Large intestine (tissue), 12 donors: ENCODE measurements at places on chromosomes 1 and 21. TPM values are rescaled to one million over a fixed set of nuclear protein-coding genes. Genes with fewer than 3 reads are reported as not detected.

- DNase-seq: no peak
These were observed 21.4 kb downstream of the IGFN1 start for GRCh38 chr1:201212056-201212455.

DNA sequence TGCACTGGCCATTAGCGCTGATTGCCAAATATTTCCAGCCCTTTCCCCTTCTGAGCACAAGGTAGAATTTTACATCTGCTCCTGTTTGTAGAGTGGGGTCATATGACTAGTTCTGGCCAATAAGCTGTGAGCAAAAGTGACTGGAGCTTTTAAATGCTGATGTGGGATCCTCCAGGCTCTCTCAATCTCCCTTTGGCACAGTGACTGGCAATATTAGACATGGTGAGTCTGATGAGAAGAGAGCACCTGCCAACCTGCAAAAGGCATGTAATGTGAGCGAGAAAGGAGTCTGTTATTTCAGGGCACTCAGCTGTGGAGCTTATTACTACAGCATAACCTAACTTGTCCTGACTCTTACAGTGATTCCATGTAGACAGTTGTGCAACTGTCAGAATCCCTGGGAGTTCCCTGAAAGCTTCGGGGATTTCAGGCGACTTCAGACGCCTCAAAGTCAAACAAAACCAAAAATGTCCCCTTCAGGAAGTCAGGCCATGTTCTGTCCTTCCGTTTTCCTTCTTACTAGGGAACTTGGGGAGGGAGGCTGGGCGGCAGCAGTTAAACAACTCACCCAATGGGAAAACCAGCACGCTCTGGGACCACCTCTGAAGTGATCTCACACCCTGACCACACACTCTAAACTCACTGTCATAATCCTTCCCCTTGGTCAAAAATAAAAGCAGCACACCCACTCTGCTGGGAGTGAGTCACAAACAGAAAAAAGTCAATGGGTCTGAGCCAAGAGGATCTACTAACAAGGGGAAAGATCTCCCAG is 3.6 kb upstream of the RASSF5 start:
- DNase-seq: peak; percentile 22

DNA sequence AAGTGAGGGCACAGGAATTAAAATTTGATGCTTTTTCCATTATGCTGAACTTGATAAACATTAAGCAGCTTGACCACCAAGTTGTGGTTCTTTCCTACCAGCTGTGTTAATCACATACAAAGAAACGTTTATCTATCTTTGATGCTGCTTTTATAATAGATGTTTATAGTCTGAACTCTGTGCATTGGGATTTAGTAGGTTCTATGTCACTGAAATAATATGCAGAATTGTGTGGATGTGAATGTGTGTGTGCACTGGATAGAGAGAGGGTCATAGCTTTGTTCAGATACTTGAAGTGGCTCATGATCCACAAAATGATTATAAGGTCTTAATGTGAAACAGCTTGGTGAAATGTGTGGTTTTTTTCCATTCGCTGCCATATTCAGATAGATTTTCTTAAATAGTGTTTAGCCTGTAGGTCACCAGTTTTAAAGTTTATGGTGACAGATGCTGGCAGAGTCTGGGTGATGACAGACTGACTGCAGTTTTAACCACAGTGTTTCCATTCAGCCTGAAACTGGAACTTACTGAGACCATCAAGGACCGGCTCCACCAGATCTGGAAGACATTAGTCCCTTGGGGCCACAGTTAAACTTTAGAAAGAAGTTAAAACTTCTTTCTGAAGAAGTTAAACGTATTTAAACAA is 10.2 kb downstream of the DDI2 start:
- DNase-seq: no peak

- no peak for DNase-seq
These were observed 32.3 kb downstream of the LRRC8B start for GRCh38 chr1:89556726-89557444.

DNA sequence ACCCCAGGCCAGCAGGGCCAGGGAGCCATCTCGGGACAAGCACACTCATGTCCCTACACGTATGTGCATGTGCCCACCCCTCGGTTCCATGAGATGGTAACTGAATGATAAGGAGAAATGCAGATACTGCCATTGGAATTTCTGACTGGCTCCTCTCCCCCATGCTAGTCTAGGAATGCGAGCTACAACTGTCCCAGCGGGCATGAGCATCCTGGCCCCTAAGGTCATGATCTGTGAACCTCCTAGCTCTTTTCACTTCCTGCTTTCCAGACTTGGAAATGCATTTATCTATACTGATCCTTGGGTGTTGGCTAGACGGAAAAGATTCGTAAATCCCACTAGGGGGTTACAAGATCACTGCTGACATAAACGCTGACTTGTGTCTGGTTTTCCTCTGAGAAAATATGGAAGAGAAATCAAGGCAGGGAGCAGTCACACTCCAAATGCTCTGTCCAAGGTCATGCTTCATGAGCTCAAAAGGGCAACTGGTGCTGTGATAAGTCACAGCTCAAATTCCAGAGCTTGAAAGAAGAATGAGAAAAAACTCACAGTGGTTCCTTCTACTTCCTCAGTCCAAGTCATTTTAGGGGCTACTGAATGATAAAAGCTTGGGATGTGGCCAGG is 49.8 kb downstream of the SLC45A1 start:
- DNase-seq: peak; percentile 58

GRCh38 chr1:180117764-180118116 is 36.9 kb upstream of the QSOX1 start:
- DNase-seq: no peak

- no peak for DNase-seq
These were observed 43.1 kb downstream of the AGPAT3 start for GRCh38 chr21:43908167-43908566.

GRCh38 chr1:182601416-182601786 is 2.8 kb downstream of the RGS16 start:
- DNase-seq: peak; percentile 52

GRCh38 chr1:221874285-221875003 is 132.6 kb upstream of the DUSP10 start:
- no peak for DNase-seq

GRCh38 chr21:35922618-35923017 is 137.7 kb downstream of the SETD4 start:
- peak; percentile 20 for DNase-seq

DNA sequence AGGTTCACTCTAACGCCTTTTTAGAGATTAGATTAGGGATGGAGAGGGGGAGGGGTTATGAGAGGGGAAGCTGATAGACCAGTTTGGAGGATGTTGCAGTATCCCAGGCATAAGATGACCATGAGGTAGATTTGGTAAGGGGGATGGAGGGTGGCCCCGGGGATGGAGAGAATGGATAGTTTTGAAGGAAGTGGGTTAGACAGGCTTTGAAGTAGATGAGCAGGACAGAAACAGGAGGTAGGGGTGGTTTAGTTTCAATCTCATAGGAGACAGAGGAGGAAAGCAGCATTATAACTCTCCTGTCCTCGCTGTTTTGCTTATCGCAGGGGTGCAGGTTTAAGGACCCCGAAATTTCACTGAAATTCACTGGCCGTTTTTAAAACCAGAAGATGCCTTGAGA is 11.8 kb downstream of the UBIAD1 start:
- DNase-seq: no peak

DNA sequence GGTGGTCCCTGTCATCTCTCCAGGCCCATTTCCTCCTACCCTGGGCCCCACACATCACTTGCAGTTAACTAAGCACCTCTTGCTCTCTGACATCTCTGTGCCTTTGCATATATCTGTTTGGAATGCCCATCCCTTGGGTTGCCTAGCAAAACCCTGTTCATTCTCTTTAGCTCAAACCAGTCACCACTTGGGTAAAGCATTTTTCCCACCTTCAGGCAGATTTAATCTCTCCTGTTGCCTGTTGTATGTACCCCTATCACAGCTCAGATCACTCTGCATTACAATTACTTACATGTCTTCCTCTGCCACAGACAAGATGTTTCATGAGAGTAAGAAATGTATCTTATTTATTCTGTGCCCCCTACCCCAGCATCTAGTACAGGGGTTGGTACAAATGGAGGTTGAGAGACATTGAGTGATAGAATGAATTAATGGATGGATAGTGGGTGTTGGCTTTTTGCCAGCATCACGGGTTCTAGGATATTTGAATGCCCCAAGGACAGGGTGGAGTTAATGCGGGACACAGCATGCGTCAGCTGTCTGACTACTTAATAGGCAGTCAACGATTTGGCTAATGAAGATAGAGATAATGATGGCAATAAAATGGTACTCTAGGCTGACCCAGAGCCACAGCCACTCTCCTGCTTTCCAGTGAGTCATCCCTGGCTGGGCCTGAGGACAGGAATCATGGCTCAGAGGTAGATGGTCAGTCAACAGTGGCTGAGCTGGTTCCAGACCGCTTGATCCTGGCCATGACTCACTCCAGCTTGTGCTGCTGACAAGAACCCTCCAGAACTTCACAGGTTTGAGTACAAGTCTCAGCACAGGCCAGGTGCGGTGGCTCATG is 6.5 kb downstream of the NR0B2 start:
- DNase-seq: peak; percentile 87

DNA sequence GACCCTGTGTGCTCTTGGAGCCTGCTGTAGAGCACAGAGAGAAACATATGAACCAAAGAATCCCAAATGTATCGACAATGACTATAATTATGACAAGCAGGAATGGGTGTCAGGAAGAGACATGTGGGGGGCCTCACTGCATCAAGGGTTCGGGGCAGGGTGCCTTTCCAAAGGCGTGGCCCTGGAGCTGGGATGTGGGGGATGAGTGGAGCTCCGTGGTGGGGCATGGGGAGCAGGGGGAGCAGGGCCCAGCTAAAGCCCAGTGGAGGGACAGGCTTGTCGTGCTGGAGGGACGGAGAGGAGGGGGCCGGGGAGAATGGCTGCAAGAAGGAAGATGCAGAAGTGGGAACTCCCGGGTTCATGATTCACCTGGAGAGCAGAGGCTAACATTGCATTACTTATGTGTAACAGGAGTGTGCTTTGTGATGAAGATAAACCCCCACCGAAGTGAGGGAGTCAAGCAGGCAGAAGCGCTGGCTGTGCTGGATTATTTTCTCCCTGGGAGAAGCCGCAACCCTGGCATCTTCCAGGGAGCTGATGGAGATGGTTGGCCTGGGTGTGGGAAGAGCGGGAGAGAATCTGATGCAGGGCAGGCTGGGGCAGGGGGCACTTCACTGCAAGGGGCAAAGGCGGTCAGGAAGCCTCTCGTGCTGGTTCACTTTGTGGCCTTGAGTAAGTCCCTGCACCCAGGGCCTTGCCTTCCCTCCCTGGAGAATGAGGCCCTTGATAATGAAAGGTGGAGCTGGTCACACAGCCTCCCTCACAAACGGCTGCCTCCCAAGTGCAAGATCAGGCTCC is 124.6 kb upstream of the RUNX3 start:
- no peak for DNase-seq

- DNase-seq: no peak
These were observed 14.0 kb downstream of the PKNOX1 start for GRCh38 chr21:42988236-42988965.

DNA sequence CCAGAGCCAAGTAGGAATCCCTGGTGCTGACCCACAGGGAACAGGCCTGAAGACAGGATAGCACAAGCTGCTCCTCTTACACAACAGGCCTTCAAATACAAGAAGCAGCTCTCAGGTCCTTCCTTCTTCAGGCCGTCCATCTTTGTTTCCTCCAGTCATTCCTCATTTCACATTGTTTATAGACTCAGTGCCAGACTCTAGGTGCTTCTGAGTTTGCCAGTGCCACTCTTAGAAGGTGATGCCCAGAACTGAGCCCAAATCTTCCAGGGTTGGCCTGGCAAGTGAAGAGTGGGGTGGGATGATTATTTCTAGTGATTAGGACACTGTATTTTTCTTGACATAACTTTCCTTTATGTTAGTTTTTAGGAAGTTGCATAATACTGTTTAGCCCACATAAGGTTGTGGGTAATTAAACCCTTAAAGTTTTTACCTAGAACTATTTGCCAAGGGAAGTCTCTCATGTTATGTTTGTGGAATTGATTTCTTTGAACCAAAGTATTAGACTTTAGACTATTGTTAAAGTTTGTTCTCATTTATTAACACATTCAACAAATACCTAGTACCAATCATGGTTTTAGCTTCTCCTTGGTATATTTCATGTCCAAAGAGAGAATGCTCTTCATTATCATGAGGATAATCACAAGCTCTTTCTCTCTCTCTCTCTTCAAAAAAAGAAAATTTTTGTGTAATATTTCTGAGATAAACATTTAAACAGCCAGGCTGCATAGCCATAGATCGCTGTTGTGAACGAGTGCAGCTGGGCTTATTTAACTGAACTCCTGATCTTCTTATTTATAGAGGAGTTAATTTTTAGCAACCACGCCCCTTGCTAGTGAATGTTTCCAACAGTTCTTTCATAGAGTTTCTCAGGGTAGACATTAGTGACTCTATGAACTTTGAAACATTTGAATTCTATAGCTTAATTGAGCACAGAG is 47.7 kb downstream of the PGM1 start:
- DNase-seq: peak; percentile 63

GRCh38 chr1:121408354-121408753 is 223.6 kb downstream of the SRGAP2C start:
- DNase-seq: no peak

GRCh38 chr21:39657091-39657689 is 44.5 kb downstream of the B3GALT5 start:
- peak; percentile 52 for DNase-seq

- no peak for DNase-seq
These were observed 917 bp downstream of the MEX3A start for GRCh38 chr1:156081180-156081916.

DNA sequence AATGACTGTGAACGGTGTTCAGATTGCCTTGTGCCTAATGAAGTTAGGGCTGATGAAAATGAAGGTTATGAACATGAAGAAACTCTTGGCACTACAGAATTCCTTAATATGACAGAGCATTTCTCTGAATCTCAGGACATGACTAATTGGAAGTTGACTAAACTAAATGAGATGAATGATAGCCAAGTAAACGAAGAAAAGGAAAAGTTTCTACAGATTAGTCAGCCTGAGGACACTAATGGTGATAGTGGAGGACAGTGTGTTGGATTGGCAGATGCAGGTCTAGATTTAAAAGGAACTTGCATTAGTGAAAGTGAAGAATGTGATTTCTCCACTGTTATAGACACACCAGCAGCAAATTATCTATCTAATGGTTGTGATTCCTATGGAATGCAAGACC is 96.6 kb downstream of the ZFYVE9 start:
- DNase-seq: no peak

- DNase-seq: no peak
These were observed 23.7 kb upstream of the RCC1 start for GRCh38 chr1:28482138-28482537.

- no peak for DNase-seq
These were observed 207.9 kb upstream of the LYPLAL1 start for GRCh38 chr1:218965821-218966220.

The RBM11 gene
- polyA plus RNA-seq: 2.2 TPM

The SLAMF7 gene
- polyA plus RNA-seq: 5.8 TPM

The KMO gene
- polyA plus RNA-seq: 0.55 TPM

The C1QC gene
- polyA plus RNA-seq: 79.1 TPM

The GABPB2 gene
- polyA plus RNA-seq: 11.6 TPM

The ANGPTL7 gene
- 0.21 TPM for polyA plus RNA-seq

The KIF21B gene
- 1.5 TPM for polyA plus RNA-seq

The ATP6V0B gene
- 113 TPM for polyA plus RNA-seq

The CFAP45 gene
- 0.30 TPM for polyA plus RNA-seq

The NHLH1 gene
- 0.19 TPM for polyA plus RNA-seq

The C1orf185 gene
- not detected for polyA plus RNA-seq
